Left renal pelvis (tissue), 4 donors: ENCODE measurements at places on chromosomes 11 and 22.

DNA sequence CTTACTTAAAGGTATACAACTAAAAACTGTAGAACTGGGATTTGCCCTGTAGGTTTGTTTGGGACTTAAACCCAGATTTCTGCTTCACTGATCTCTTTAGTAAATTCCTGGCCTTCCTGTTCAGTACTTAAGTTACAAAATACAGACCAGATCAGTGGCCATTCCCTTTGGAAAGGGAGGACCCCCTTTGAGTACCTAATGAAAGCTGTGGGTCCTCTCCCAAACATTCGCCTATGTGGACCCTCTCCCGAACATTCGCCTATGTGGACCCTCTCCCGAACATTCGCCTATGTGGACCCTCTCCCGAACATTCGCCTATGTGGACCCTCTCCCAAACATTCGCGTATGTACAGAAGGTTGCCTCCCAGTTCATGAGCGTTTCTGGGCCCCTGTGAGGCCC lies 10.3 kb downstream of the L3MBTL2 start:
- no peak for DNase-seq

GRCh38 chr22:31544481-31545480 lies 48.4 kb downstream of the SFI1 start:
- no peak for DNase-seq

DNA sequence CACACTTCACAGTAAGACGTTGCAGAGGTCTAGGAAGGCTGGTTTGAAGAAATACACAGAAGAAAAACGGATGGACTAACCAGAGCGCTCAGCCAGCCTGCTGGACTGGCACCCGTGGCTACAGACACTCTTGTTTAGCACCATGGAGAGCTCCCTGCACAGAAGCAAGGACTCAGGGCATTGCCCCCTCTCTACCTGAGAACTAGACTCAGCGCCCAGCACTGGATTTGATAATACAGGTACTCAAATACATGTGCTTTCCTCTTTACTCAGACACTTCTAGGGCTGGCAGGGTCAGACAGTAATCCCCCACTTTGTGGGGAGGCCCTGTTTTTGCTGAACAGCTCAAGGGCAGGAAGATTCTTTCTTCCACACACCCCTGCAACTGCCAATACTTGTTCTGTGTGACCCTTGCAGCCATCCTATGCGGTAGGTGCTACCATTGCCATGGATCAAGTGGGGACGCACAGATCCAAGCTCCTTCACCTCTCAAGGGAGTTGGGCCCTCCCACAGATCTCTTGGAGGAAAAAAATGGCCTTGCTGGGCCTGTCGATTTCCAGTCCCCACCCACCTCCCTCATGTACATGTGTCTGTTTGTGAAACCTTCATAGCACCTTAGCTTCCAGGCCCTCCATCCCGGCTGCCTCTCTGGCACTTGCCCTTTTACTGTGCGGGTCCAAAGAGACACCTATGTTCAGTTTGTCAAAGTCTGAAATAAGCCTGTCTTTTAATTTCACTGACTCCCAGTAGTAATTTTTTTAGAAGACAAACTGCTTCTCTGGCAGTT lies 5.1 kb upstream of the P2RX6 start:
- DNase-seq, result peak; percentile 66

- no peak for DNase-seq
Measured at GRCh38 chr11:70551351-70552166, 153.2 kb downstream of the CTTN start.

DNA sequence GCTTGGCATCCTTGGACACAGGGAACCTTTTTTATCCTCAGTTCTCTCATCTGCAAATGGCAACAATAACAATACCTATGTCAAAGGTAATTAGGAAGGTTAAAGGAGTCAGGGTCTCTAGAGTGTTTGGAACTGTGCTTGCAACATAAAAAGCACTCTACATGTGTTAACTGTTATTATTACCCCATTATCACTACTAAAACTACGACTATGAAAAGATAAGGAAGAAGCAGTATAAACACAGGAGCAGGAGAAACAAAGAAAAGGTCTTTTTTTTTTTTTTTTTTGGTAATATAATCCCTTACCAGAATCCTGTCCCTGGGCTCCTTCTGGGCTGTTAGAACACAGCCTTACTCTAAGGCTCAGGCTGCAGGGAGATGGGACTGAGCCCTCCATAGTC lies 348.2 kb downstream of the CADM1 start:
- no peak for DNase-seq

DNA sequence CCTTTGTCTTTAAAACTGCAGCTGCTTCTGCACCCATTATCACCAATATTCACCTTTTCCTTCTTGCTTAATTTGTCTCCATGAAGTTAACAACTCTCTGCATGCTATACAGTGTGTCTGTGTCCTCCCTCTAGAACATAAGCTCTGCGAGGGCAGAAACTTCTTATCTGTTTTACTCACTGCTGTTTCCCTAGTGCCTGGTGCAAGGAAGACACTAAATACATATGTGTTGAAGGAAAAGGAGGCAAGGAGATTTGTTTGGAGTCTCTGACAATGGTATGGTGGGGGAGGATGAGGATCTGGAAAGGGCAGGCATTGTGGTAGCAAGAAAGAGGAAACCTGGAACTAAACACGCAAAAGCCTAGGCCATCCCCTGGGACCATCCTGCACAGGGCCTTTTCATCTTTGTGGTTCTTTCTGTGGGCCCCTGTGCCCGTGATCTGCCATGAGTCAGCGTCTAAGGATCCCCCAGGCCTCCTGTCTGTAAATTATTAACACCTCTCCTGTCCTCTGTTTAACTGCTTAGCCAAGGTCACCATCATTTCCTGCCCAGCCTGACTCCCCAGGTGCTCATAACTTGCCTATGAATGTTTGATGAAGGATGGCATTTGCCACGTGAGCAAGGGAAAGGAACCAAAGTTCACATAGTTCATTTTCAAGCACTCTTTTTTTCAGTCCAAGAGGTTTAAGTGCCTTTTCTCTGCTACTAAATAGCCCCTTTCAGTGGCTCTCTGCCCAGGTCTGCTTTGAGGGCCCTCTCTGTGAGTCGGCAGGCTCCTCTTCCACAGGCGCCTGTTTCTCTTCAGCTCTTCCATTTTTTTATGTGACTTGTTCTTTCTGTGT lies 131.1 kb downstream of the RASSF10 start:
- DNase-seq, result peak; percentile 69

- DNase-seq, result no peak
Measured at GRCh38 chr11:120832481-120833238, 191.2 kb upstream of the TBCEL start.

GRCh38 chr11:3161309-3161708 lies 3.8 kb downstream of the OSBPL5 start:
- no peak for DNase-seq

- DNase-seq, result no peak
Measured at GRCh38 chr11:12114193-12115033, 4.0 kb downstream of the MICAL2 start.

- DNase-seq, result no peak
Measured at GRCh38 chr11:112886434-112887370, 74.5 kb upstream of the NCAM1 start.

DNA sequence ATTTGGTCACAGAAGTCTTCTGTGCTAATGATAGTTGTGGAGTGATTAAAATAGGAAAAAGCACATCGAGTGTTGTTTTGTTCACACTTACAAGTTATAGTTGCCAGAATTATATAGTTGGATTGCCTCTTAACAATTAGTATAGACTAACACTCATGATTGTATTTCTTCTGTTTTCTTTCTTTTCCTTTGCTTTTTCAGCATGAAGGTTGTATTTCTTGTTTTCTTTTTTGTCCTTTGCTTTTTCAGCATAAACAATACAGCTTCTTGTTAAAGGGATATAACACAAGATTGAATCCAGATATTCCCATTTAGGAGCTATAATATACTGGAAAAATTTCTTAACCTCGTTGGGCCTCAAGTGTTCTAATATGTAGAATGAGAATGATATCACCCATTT lies 31.1 kb downstream of the ACER3 start:
- no peak for DNase-seq

GRCh38 chr11:11391796-11392463 lies 38.9 kb upstream of the CSNK2A3 start:
- DNase-seq, result no peak

- DNase-seq, result no peak
Measured at GRCh38 chr11:47387944-47388696, 9.8 kb upstream of the SPI1 start.

GRCh38 chr11:40223596-40224330 lies 1235.7 kb downstream of the LRRC4C start:
- DNase-seq, result no peak

DNA sequence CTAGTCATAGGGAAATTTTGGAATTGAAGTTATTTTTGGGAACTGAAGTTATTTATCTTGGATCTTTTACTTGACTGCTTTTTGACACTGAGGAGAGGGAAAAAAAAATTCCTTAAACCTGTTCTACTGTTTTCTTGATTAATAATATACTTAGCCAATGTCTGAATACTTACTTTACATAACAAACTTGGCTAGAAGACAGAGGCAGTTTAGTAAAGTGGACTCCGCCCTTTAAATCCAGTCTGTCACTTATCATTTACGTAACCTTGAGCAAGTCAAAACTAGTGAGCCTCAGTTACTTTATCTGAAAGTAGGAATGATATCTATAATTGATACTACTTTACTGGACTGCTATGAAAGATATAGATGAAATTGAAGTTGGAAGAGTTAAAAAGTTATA lies 19.5 kb downstream of the CTSC start:
- no peak for DNase-seq

DNA sequence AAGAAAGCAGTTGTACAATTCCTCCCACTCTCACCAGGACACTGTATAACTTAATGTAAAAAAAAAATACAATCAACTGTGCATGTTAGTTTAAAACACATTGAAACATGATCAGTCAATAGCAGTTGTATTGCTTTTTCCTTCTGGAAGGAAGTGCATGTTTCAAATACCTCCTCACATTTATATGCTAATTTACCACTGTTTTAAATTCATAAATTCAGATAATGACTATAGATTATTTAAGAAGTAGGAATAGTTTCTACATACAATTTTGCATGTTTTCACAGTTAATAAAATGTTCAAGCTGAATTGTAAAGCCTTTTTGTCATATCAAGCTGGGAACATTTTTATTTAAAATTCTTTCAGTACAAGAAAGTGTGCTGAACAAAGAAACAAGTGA lies 3.3 kb downstream of the GRIA4 start:
- DNase-seq, result no peak

GRCh38 chr11:34633990-34634693 lies 13.2 kb downstream of the EHF start:
- no peak for DNase-seq

- no peak for DNase-seq
Measured at GRCh38 chr11:76644591-76644990, 26.0 kb downstream of the LRRC32 start.

DNA sequence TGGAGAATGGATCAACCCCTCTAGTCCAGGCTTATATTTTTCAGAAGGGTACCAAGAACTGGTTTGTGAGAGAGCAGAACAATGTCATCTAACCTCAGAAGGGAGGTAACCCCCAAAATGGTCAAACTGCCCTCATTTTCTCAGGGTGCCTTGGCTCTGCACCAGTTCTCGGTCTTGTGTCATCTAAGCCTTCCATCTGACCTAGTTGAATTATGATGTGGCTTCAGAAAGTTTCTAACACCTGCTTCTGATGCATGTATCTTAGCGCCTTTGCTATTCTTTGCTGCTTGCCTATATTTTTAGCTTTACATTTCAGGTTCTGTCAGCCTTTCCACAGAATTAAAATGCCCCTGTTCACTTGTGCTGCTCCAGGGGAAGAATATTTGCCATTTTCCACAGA lies 91.7 kb upstream of the E2F8 start:
- no peak for DNase-seq

DNA sequence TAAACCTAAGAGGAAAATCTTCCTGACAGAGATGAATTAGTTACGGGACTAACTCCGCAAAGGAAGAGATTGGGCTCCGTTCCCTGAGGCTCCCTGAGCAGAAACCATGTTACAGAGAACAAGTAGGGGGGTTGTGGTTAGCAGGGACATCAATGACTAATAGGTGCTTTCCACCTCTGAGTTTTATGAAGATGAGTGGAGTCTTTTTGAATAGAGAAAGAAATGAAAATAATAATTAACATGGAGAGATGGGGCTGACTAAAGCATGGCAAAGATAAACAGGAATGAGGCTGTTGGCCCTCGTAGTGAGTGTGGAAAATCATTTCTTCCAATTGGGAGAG lies 47.5 kb upstream of the PICALM start:
- no peak for DNase-seq

DNA sequence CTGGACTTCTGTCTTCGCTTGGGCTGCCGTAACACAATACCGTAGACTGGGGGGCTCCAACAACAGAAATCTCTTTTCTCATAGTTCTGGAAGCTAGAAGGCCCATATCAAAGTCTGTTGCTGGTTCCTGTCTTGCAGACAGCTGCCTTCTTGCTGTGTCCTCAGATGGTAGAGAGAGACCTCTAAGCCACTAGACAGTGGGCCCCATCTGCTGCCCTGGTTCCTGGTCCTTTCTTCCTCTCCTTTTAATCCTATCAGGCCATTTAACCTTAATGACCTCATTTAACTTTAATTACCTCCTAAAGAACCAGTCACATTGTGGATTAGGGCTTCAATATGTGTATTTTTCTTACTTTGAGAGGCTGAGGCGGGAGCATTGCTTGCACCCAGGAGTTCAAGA lies 9.4 kb downstream of the CEP164 start:
- DNase-seq, result no peak

GRCh38 chr11:124556828-124557227 lies 13.0 kb upstream of the OR8A1 start:
- no peak for DNase-seq

- no peak for DNase-seq
Measured at GRCh38 chr11:45343444-45343843, 57.3 kb upstream of the SYT13 start.

- DNase-seq, result no peak
Measured at GRCh38 chr11:20017320-20017719, 143.0 kb downstream of the DBX1 start.

- peak; percentile 41 for DNase-seq
Measured at GRCh38 chr11:11841116-11841722, 553 bp upstream of the USP47 start.
